T-helper 22 cell (primary cell): ENCODE measurements at places on chromosomes 16 and 17.

DNA sequence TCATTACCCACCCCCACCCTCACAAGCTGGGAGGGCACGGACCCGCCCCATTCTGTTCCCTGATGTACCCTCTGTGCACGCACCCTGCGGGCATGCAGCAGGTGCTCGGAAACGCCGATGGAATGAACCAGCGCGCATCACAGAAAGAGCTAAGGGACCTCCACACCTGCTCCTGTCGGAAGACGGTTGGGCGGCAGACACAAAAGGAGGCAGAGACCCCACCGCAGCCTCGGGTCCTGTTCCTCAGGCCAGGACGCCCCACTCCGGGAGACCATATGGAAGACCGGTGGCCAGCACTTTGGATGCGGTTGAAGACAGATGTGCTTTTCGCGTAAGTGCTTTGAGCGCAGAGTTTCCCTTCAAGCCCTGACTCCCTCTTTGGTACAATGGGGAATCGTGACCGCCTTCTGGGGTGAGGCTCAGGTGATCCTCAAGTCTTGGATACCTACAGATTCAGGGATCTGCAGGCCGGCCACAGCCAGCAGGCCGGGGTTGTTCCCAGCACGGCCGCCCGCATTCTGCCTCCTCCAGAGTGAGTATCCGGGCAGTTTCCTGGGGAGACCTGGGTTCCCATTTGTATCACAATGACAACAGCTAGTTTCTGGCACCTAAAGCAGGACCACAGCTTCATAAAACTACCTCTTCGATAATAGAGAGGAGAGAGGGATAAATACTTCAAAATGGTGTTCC lies 123.1 kb downstream of the FOXL1 start:
- DNase-seq: no peak

GRCh38 chr16:12546918-12547607 lies 256.6 kb downstream of the CPPED1 start:
- DNase-seq: no peak

GRCh38 chr17:70366386-70366785 lies 197.1 kb downstream of the KCNJ2 start:
- no peak for DNase-seq

DNA sequence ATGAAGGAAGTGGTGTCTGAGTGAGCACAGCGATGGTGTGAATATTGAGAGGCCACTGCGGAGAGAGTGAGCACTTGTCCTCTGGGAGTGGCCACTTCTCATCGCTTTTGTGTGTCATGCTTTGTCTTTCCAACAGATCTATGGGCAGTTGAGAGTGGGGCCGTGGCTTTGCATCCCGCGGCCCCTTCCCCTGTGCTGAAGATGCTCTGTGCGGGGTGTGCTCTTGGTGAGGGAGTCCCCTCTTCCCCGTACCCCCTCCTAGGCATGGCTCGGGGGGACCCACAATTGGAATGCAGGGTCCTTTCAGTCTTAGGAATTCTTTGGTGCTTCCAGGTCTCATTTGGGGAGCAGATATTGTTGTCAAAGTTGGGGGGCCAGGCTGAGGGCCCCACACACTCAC lies 197.3 kb upstream of the WSCD1 start:
- no peak for DNase-seq

DNA sequence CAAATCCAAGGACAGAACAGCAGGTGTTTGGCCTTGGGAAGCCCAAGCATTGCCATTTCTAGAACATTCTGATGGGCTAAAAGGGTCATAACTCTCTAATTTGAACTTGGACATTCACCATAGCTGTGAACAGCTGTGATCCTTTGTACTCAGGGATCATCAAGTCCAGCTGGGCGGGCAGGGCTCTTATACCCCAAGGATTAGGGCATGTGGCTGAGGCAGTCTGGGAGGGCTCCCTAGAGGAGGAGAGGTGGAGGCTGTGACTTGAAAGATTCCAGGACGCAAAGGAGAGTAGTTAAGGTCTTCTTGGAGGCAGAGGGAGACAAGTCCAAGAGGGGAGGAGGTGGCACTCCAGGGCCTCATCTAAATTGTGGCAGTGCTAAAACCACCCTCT lies 233.1 kb upstream of the GSE1 start:
- no peak for DNase-seq

- DNase-seq: no peak
Observed at GRCh38 chr16:66374176-66374575, 7.7 kb downstream of the CDH5 start.

DNA sequence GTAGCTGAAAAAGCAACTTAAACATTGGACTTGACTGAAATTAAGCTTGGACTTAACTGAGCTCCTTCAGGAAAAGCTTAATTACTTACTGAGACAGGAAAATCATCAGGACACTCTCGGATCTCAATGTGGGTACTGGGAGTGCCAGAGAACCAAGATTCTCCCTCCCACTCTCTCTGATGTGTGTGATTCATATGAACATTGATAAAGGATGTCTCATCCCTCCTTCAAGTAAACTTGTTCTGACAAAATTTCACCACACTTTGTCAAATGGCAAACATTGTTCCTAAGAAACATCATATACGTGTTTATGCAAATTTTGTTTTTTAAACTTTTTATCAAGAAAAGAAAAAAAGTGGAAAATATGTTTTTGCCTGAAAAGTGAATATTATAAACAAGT lies 4.1 kb upstream of the SLFN5 start:
- no peak for DNase-seq

DNA sequence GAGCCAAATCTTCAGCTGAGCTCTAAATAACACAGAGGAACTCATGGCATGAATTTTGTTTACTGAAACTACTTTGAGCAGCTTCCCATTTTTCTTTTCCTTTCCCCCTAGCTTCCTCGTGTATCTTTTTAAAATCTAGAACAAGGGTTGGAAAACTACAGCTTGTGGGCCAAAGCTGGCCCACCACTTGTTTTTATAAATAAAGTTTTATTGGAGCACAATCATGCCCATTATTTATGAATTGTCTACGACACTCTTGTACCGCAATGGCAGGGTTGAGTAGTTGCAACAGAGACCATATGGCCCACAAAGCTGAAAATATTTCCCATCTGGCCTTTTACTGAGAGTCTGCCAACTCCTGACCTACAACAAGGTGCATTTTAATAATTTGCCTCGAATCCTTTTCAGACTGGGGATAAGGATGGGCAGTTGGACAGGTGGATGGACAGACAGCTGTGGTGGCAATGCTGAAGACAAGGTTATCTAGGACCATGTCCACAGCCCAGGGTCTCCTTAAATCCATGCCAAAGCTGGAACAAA lies 87.7 kb downstream of the RMI2 start:
- no peak for DNase-seq

- DNase-seq: no peak
Observed at GRCh38 chr16:84554627-84555328, 50.3 kb upstream of the MEAK7 start.

GRCh38 chr17:81285179-81285878 lies 9.8 kb downstream of the SLC38A10 start:
- peak; percentile 41 for DNase-seq

DNA sequence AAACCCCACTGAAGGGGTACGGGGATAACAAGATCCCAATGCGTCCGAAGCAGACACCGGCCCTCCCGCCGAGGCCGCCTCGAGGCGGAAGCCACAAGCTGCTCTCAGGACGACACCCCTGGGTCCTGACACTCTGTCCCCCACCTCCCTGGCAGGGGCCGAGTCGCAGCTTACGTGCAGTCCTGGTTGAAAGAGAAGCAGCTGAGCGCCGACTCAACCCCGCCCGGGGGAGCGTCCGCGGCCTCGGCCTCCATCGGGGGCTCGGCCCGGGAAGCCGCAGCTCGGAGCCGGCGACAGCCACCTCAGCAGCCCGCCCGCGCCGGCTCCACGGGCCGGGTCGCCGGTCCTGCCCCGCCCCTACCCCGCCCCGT lies at the start of gene WIPI1:
Gene WIPI1 (minus strand): TSS at position 329 of the 371 bp plus-strand sequence. CDS start 75 bp downstream, at position 254.
- DNase-seq: no peak

DNA sequence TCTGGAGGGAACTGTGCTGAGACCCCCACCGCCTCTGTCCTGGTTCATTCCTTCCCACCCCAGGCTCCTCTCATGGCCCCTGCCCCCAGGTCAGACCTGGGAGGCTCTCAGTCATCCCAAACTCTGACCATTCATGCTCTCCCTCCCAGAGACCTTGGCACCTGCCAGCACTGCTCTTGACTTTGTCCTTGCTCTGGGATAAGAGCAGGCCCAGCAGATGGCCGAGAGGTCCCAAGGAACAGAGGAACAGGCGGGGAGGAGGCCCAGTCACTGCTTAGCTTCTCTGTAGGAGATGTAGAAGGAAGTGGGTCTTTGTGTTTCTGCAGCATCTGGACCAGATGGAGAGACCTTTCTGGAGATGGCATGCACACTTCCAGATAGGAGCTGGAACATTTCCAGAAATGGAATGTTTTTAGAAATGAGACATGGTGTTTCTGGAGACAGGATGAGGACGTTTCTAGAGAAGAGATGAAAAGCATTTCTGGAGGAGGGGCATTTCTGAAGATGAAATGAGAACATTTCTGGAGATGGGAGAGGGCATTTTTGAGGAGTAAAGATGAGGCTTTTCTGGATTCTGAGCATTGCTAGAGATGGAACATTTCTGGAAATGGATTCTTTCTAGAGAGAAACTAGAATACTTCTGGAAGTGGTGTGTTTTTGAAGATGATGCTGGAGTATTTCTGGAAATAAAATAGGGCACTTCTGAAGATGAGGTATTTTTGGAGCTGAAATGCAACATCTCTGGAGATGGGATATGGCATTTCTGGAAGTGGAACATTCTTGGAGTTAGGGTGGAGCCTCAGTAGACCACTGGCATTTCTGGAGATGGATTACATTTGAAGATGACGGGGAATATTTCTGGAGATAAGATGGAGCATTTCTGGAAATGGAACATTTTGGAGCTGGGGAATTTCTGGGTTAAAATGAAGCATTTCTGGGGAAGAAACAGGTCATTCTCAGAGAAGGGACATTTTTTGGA lies 55.2 kb downstream of the RAI1 start:
- no peak for DNase-seq

- no peak for DNase-seq
Observed at GRCh38 chr16:56610609-56611111, 2.3 kb downstream of the MT2A start.

- DNase-seq: no peak
Observed at GRCh38 chr17:372157-373152, 19.8 kb upstream of the RPH3AL start.

DNA sequence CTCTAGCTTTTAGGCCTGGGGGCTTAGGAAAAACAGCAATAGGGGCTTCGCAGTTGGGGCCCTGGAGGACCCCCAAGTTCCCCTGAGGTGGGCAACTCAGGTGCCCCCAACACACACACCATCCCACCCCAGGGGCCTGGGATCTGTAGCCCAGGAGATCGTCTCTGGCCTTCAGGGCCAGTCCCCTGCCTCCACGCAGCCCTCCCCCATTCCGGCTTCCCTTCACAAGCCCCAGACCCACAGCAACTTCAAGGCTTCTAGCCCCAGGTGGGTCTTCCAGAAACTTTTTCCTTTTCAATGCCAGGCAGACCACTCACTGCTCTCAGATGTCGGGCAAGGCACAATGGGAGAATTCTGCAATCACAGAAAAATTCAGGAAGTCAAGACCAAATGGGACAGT lies 79.4 kb downstream of the C16orf78 start:
- DNase-seq: no peak

DNA sequence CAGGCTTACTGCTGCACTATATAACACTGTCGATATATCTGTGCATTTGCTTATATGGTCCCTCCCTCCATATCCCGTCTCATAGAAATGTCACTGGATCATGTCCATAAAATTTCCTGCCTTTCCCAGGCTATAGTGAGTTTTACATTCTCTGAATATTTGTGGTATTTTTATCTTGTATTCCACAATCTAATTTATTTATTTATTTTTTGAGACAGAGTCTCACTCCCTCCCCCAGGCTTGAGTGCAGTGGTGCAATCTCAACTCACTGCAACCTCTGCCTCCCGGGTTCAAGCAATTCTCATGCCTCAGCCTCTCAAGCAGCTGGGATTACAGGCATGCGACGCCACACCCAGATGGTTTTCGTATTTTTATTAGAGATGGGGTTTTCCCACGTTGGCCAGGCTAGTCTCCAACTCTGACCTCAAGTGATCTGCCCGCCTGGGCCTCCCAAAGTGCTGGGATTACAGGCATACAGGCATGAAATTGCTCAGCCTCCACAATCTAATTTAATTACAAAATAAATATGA lies 12.9 kb downstream of the TRIM37 start:
- no peak for DNase-seq

DNA sequence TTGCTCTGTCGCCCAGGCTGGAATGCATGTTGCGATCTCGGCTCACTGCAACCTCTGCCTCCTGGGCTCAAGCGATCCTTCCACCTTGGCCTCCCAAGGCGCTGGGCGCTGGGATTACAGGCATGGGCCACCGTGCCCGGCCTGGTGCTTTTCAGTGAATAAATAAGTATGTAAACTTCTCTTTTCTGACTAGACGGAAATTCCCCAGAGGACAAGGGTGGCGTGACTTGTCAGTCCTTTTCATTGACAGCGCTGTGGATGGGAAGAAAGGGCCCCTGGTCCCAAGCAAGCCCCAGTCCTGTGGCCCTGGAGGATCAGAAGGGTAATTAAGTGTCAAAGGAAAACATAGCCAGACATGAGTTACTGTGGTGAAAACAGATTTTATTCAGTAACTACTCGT lies 9.6 kb upstream of the SPN start:
- no peak for DNase-seq

GRCh38 chr16:80580109-80580832 lies 39.5 kb downstream of the DYNLRB2 start:
- DNase-seq: peak; percentile 24

- DNase-seq: no peak
Observed at GRCh38 chr17:55728833-55729232, 6.2 kb upstream of the TMEM100 start.

DNA sequence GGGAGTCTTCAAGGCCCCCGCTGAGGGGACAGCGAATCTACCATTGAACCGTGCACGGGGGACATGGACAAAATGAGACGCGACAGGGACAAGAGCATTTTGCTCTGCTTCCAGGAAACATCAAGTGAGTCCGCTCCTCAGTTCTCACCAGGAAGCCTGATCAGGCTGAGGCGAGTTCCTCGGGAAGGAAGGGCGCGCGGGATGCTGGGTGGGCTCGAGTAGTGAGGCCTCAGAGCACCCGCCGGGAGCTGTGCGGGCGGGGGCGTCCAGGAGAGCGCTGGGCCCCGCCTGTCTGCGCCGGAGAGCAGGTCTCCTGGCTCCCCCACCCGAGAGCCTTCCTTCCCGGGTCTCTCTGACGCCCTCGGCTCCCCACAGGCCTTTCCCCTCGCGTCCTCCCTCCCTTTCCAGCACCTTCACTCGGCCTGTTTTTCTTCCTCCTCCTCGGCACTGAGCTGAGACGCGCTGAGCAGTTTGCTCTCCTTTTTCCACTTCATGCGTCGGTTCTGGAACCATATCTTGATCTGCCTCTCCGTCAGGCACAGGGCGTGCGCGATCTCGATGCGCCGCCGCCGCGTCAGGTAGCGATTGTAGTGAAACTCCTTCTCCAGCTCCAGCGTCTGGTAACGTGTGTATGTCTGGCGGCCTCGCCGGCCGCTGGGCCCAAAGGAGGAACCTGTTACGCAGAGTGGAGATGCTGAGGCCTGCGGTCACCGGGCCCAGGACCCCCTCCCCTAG lies 2.6 kb upstream of the HOXB5 start:
- no peak for DNase-seq

DNA sequence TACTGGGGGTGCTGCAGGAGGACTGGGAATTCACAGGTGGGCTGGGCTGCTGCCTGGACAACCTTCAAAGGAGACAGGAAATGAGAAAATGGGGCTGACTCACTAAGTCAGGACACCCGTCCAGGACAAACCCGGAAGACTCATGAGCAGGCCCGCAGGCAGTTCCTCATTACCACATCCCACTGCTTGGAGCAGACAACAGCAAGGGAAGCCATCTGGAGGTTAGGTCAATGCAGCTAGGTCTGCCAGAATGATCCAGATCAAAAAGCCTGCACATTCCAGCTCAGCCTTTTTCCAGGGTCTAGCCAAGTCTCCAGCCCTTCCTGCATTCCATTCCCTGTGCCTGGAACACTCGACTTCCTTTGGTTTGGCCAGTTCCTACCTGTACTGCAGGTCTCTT lies 536.5 kb upstream of the CDH11 start:
- no peak for DNase-seq
